ENCODE measurements at places on chromosomes 7 and 10. TPM values are rescaled to one million over a fixed set of nuclear protein-coding genes. Genes with fewer than 3 reads are reported as not detected.
A peak's percentile ranks its signal among the peaks of the same experiment; 100 is the strongest.

NODAL gene
- total RNA-seq = not detected

SHH gene
- not detected for total RNA-seq

WDR37 gene
- 23.6 TPM for total RNA-seq

- no peak overlapping the region for H3K27ac ChIP-seq
- H3K36me3 ChIP-seq = no peaks in the 10 kb centered on the region
- DNase-seq = no peak
- H3K4me1 ChIP-seq = peaks cover 19% of the 10 kb centered on the region
Observed at GRCh38 chr10:69684020-69684980, 54.3 kb downstream of the FAM241B start.

GRCh38 chr7:30501264-30501663, 3.4 kb downstream of the GGCT start:
- H3K36me3 ChIP-seq = peaks cover 24% of the 10 kb centered on the region
- H3K27ac ChIP-seq = no peak overlapping the region
- no peak for DNase-seq
- no peaks in the 10 kb centered on the region for H3K27me3 ChIP-seq
- H3K4me1 ChIP-seq = peaks cover 6% of the 10 kb centered on the region
- no peak overlapping the region for H3K4me3 ChIP-seq

GRCh38 chr10:13707156-13707881, 120.6 kb downstream of the PRPF18 start:
- H3K27ac ChIP-seq = peak overlapping the region; percentile 46
- H3K36me3 ChIP-seq = no peaks in the 10 kb centered on the region
- peak overlapping the region; percentile 63 for H3K4me3 ChIP-seq
- peaks cover 2% of the 10 kb centered on the region for H3K27me3 ChIP-seq

DNA sequence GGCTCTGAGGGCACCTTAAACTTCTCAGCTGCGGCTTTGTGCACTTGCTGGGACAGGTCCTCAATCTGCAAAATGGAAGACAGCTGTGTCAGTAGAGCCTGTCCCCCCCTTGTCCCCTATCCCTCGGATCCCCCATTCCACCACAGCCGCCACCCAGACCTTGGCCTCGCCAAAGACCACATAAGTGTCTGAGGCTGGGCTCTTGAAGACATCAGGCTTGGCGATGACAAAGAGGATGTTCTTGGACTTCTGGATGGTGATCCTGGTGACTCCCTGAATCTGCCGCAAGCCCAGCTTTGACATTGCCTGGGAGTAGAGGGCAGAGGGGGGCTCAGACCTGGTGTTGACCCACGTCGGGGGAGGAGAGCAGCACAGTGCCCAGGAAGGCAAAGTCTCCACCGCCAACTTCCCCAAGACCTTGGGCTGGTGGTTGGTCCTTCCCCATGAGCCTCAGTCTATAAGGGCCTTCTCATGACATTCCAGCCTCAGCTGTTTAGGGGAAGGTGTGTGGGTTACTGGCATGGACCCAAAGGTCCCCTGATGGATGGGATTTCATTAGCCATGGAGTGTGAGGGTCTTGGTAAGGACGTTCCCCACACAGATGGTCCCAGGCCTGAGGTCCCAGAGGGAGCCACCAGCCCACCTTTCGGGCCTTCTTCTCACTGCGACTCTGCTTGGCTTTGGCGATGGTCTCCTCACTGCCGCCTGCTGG, 7.7 kb downstream of the NACAD start:
- no peak for DNase-seq
- no peaks in the 10 kb centered on the region for H3K27me3 ChIP-seq
- H3K36me3 ChIP-seq = no peaks in the 10 kb centered on the region
- no peak overlapping the region for H3K27ac ChIP-seq
